ENCODE measurements at places on chromosomes 16 and 17.

GRCh38 chr17:82648742-82649331 lies 593 bp upstream of the WDR45B start:
- peaks cover 20% of the 10 kb centered on the region for H3K4me1 ChIP-seq
- peak overlapping the region; percentile 41 for H3K27ac ChIP-seq
- DNase-seq = peak; percentile 76
- peaks cover 4% of the 10 kb centered on the region for H3K36me3 ChIP-seq
- no peak overlapping the region for H3K4me3 ChIP-seq
- no peaks in the 10 kb centered on the region for H3K27me3 ChIP-seq

DNA sequence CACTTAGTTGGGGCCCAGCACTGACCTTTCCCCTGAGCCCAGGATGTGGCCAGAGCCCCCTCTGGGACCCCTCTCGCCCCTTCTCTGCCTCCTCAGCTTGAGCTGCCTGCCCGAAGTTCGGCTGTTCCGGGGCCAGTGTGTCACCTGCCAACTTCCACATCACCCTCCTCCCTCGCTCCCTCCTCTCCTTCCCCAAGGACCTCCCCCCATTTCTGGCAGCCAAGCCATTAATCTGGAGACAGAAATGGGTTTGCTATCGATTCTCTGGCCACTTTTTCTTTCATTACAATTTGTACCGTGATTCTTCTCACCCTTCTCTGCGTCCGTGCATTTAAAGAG lies 8.8 kb upstream of the ADAM11 start:
- no peak overlapping the region for H3K4me3 ChIP-seq
- H3K36me3 ChIP-seq = peaks cover 9% of the 10 kb centered on the region
- H3K27me3 ChIP-seq = no peaks in the 10 kb centered on the region
- no peak overlapping the region for H3K27ac ChIP-seq
- DNase-seq = no peak
- no peaks in the 10 kb centered on the region for H3K4me1 ChIP-seq

- H3K4me3 ChIP-seq = no peak overlapping the region
- H3K27me3 ChIP-seq = no peaks in the 10 kb centered on the region
- DNase-seq = no peak
- H3K27ac ChIP-seq = no peak overlapping the region
- H3K36me3 ChIP-seq = peaks cover 52% of the 10 kb centered on the region
Observed at GRCh38 chr16:12416136-12416787, 387.4 kb downstream of the CPPED1 start.

DNA sequence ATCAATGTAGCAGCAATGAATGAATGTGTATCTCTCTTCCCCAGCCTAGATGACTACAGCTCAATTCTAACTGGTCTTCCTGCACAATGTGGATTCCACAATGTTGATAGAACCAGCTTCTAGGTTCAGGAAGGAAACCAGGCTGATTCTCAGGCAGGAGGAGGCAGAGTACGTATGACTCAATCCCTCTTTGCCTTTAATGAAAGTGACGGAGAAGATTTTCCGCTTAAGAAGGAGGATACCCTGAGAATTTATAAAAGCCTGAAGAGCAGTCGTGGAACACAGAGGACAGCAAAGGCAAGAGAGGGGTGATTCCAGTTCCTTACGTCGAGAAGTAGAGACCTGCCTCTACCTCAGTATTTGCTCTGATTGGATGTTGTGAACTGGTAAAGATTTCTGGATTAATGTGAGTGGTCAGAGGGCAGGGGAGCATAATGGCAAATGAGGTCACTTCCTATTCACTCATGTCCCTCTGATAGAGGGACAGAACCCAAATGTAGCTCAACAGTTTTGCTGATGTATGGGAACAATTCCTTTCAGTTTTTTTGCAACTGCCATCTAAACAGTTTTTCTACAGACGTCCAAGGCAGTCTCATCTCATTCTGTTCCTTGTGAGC lies 15.0 kb upstream of the SLC16A11 start:
- no peaks in the 10 kb centered on the region for H3K27me3 ChIP-seq
- no peaks in the 10 kb centered on the region for H3K36me3 ChIP-seq
- no peaks in the 10 kb centered on the region for H3K4me1 ChIP-seq
- no peak overlapping the region for H3K27ac ChIP-seq

DNA sequence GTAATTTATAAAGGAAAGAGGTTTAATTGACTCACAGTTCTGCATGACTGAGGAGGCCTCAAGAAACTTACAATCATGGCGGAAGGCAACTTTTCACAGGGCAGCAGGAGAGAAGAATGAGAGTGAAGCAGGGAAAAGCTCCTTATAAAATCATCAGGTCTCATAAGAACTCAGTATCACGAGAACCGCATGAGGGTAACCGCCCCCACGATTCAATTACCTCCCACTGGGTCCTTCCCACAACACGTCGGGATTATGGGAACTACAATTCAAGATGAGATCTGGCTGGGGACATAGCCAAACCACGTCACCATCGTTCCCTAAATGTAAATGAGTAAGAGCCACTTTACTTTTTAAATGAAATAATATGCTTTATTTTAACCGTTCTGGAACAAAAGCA lies 89.9 kb upstream of the NACA2 start:
- no peaks in the 10 kb centered on the region for H3K4me1 ChIP-seq
- no peaks in the 10 kb centered on the region for H3K27me3 ChIP-seq
- DNase-seq = no peak
- no peak overlapping the region for H3K4me3 ChIP-seq

GRCh38 chr16:48381201-48381600 lies 4.0 kb downstream of the SIAH1 start:
- H3K36me3 ChIP-seq = no peaks in the 10 kb centered on the region
- H3K4me1 ChIP-seq = peaks cover 37% of the 10 kb centered on the region
- no peak overlapping the region for H3K27ac ChIP-seq
- no peak for DNase-seq
- H3K27me3 ChIP-seq = no peaks in the 10 kb centered on the region

DNA sequence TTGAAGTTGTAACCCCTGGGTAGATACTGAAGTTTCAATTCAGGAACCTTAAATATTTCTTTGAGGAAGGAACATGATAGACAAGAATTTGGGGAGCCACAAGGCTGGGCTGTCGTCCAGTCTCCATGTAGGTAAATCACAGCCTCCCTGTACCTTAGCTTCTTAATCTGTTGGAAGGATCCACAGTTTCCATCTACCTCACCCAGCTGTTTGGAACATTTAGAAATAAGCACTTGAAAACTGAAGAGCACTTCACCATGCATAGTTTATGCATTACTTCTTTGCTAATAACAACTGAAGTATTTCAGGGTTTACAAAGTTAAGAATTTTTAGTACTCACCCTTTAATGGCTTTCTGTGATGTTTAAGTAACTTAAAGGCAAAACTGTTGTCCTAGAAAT lies 17.2 kb downstream of the TXNDC11 start:
- DNase-seq = no peak
- H3K27me3 ChIP-seq = no peaks in the 10 kb centered on the region
- no peak overlapping the region for H3K27ac ChIP-seq
- no peaks in the 10 kb centered on the region for H3K4me1 ChIP-seq

DNA sequence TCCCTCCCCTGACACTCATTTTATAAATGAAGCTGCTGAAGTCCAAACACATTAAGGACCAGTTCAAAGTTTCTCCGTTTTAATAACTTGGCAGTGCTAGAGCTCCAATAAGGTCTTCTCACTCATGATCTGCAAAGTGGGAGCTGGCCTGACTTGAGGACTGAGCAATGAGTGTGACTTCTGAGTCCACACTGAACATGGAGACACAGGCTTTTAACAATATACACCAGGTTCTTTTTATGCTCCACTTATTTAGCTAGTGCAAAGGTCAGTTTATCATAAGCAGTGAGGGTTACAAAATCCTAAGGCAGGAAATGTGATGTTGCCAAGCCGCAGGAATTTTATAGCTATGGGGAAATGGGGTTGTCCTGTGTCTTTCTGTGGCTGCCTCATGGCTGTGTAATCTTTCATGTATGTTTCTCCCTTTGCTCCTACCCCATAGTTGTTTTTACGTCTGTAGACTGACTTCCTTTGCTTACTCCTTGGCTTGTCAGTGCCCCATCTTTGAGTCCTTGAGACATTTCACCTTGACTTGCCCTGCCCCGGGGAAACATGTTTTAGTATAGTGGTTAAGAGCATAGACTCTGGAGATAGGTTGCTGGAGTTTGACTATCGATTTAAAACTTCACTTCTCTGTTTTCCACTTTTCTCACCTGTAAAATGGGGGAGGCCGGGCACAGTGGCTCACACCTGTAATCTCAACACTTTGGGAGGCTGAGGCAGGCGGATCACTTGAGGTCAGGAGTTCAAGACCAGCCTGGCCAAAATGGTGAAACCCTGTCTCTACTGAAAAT lies 12.2 kb upstream of the MMD start:
- peaks cover 20% of the 10 kb centered on the region for H3K4me1 ChIP-seq
- H3K27me3 ChIP-seq = no peaks in the 10 kb centered on the region
- DNase-seq = no peak

Data from B cell (primary cell).